ENCODE measurements at places on chromosomes 1 and 21.

DNA sequence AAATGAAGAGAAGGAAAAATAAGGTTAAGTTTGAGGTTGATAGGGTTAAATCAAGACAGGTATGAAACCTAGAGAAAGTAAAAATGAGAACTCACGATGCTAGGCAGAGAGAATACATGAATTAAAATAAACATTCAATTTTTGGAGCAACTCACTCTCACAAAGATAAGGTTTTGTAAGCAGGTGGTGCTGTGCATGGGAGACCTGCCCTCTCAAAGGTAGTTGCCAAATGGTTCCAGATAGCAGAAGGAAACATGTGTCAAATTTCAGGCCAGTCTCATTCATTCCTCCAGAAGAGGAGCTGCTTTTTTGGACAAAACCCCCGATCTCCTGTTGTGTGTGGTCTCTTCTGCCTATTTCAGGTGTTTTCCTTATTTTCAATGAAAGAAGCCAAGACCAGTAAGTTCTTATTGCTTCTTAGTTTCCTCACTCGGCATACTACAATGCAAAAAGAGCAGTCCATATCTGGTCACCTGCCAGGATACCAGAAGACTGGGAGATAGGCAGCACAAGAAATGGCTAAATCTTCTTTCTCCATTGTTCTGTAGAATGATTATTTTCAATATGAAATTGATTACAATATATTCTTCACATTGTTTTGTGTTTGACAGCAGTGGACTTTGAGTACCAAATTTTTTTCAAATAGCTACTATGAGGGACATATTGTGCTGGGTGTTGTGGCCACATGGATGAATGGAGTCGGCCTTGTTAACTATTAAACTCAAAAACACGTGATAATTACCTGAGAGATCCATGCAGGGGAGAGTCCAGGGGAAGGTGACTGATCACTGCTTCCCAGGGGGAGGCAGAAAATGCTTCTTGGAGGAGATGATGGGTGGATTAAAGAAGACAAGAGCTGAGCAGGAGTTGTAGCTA is 3.6 kb downstream of the CR1L start:
- no peak for DNase-seq

- DNase-seq: no peak
Observed at GRCh38 chr1:67740543-67740942, 55.5 kb downstream of the GADD45A start.

GRCh38 chr1:19771350-19771749 is 28.4 kb downstream of the TMCO4 start:
- no peak for DNase-seq

- no peak for DNase-seq
Observed at GRCh38 chr21:43768868-43769167, 7.3 kb downstream of the CSTB start.

DNA sequence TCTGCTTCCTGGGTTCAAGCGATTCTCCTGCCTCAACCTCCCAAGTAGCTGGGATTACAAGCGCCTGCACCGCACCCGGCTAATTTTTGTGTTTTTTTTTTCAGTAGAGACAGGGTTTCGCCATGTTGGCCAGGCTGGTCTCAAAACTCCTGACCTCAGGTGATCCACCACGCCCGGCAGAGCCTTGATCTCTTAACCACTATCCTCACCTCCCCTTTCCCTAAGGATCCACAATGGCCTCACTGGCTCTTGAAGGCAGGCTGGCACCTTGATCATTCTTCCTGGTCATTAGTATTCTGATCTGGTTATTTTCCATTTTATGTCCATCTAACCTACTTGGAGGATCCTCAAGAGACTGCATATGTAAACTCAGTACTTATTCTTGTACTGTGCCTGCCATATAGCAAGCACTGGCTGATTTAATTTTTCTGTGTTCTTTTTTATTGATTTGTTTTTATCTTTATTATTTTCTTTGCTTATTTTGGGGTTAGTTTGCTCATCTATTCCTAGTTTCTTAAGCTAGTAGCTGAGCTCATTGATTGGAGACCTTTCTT is 6.3 kb downstream of the RCC1 start:
- DNase-seq: no peak

GRCh38 chr1:155113450-155113980 is 14.2 kb upstream of the EFNA1 start:
- no peak for DNase-seq

DNA sequence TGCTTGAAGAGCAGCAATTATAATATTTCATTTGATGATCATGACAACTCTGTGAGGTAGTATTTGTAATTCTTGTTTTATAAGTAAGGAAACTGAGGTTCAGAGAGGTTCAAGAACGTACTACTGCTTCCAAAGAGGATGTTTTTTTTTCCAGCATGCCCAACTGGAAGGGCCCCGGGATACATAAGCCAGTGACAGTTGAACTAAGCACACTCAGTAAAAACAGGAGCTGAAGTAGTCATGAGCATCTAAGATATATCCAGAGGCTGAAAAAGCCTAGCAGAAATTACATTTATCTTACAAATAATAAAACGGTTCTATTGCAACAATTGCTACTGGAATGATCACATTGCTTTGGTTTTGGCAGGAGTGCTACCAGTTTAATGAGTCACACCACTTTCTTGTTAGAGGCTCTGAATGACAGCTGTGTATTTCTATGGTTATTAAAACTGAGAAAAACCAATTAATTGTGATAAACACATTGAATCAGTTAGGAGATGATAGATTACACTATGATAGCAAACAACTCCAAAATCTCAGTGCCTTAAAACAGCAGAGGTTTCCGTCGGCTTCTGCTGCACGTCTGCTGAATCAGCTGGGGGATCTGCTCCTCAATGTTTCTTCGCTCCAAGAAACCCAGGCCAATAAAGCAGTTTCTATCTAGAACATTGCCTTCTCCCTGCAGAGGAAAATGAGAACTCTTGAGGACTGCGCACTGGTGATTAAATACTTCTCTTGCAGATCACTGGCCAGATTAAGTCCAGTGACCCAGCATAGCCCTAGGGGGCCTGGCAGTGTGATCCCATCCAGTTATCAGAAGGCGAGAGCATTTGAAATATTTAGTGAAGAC is 522.7 kb downstream of the PLPP3 start:
- DNase-seq: no peak

GRCh38 chr1:119865627-119866026 is 30.7 kb downstream of the ADAM30 start:
- no peak for DNase-seq

DNA sequence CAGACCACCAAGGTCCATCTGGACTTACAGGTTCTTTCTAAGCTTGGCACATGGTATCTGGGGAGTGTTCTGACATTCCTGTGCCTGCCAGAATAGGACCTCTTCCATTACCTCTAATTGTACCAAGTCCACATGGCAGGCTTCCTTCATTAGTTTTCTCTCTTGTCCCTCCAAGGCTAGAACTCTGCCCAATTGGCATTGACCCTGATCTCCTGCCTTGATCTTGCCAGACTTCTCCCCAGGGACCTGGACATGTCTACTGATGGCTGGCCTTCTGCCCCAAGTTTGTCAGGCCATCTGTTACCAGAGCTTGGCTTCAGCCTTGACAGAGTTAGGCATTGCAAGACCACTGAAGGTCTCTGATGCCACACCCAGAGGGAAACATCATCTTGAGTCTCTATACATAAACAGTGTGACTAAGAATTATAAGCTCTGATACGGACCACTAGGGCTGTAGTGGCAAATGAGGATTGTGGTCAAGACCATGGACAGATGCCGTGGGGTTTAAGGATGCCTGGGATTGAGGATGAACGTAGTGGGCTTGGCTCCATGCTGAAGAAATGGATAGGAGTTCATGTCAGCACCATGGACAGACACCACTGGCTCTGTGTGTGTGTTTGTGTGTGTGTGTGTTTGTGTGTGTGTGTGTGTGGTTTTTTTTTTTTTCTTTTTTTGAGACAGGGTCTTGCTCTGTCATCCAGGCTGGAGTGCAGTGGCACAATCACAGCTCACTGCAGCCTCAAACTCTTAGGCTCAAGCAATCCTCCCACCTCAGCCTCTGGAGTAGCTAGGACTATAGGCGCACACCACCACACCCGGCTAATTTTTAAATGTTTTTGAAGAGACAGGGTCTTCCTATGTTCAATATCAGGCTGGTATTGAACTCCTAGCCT is 19.5 kb upstream of the PSMB2 start:
- peak; percentile 20 for DNase-seq

Data from RPMI8226 (cell line).